ENCODE measurements at places on chromosomes 1 and 21.

DNA sequence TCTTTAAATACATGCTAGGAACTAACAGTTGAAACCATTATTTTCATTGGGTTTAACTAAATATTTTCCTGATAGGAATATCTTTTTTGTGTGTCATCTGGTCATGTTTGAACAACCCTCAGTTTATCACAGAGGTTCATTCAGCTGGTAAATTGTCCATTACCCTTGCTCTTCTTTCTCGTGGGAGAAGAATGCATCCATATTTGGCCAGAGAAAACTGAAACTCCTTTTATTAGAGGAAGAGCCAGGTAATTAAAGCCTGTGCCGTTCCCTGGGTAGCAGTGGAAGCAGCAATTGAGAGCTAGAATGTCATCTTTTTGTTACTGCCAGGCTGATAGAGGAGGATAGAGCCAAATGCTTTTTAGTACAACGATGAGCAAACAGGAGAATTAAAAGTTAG, 587.2 kb upstream of the ZRANB2 start:
- DNase-seq, result no peak

GRCh38 chr1:63787875-63788274, 14.1 kb downstream of the ROR1 start:
- DNase-seq, result no peak

DNA sequence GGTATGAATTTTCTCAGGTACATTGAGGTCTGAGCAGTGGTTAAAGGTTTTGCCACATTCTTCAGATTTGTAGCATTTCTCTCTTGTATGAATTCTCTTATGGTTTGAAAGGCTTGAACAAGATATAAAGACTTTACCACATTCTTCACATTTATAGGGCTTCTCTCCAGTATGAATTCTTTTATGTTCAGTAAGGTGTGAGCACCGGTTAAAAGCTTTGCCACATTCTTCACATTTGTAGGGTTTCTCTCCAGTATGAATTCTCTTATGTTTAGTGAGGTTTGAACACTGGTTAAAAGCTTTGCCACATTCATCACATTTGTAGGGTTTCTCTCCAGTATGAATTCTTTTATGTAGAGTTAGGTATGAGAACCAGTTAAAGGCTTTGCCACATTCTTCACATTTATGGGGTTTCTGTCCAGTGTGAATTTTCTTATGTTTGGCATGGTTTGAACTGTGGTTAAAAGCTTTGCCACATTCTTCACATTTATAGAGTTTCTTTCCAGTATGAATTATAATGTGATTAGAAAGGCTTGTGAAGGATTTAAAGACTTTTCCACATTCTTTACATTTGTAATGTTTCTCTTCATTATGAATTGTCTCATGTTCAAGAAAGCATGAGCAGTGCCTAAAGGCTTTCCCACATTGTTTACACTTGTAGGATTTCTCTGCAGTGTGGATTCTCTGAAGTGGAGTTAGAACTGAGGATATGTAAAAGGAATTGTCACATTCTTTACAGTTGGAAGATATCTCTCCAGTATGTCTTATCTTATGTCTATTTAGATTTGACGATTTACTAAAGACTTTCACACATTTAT, 18.4 kb upstream of the ZNF124 start:
- no peak for DNase-seq

DNA sequence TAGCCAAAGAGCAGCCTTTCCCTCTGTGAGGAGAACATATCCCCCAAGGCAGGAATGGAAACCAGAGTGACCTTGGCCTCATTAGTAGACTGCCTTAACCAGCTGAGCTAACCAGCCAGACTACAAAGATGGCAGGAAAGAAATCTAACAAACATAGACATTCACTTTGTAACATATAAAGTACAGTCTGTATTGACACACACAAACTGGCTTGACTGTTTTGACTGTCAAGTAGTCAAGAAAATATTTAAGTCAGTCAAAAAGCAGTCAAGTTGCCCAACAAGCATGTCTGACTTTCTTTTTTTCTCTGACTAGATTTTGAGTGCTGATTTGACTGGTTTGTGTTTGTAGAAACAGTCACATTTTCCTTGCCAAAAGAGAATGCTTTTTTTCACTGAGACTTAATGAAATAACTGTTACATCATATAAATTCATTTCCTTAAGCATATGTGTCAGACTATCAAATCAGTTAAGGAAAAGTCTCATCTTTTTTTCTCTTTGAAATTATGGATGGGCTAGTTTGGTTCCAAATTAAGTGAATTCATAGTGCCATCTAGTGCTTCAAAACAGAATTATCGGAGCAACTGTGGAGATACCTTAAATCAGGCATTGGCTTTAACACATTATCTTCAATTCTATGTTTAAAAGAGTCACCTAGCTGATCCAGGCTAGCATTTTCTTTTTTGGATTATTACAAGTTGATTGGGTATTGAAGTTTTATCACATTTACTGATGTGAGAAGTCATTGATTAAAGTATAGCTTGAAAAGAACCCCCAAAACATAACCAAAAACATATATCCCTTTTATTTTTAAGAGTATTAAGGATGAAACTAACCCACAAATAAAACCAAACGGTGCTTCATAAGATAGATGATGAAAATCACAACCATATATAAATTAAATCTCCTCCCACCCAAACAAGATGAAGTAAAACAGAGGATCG, 75.0 kb downstream of the ATP6V1G3 start:
- DNase-seq, result peak; percentile 25

- no peak for DNase-seq
These were observed 153.4 kb upstream of the IRF2BP2 start for GRCh38 chr1:234763367-234763766.

- peak; percentile 46 for DNase-seq
These were observed 22.0 kb downstream of the THAP3 start for GRCh38 chr1:6646499-6647148.

DNA sequence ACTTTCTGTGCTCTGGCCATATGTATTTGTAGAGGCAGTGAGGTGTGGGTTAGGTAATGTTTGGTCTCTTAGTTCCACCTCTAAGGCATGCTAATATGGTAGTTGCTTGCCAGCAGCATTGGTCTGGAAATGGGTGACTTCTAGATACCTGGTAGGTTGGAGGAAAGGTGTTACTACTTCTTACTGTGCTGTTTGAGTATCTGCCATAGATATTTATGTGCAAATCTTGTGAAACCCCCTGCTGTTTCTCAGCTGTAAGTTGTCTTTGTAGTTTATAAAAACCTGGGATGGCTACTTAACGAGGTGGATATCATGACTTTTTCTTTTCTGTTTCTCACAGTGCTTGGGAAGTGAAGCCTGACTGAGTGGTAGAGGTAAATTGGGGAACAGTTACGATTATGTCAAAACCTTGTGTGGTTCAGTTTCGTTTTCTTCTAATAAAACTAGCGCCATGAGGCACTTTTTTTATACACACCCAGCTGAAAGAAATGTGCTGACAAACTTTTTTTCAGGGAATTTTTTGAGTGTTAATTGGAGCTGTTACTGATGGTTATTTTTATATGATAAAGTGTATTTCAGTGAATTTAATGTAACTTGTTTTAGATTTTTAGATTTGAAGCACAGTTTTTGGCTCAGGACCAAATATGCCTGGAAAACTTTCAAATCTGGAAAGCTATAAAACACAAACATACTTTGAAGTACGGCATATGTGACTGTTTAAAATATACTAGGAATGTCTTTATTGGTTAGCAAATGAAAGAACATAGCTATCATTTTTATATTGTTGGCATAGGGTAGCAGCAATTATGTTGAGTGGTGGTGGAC, 42.1 kb downstream of the CAMSAP2 start:
- DNase-seq, result no peak

DNA sequence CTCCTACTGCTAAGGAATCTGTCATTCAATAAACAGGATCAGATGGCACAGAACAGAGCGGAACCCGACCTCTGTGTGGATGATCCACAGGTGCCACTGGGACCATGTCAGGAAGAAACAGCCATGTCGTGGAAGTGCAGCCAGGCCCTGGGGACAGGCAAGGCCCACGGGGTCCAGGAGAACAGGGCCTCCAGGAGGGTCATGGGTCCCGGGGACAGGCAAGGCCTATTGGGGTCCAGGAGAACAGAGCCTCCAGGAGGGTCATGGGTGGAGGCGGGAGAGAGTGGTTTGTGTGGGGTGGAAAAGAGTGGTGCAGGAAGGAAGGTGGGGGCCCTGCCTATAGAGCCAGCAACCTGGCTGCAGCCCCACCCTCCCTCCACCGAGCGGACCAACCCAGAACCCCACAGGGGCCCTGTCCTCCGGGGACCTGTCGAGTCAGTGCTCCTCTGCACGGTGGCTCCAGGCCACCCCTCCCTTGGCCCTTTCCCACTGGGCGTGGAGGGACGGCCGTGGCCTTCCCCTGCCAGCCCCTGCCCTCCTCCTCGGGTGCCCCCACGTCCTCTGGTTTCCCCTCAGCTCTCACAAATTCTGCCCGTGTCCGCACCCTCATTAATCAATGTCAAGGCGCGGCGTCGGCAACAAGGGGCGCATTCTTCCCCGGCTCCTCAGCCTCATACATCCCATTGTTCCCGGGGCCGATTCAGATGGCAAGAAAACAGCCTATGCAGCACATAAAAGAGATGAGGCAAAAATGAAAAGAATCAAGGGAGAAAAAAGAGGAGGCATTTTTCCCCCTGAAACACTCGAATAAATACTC, 146.4 kb downstream of the PRDM16 start:
- no peak for DNase-seq

GRCh38 chr1:53135735-53136114, 6.7 kb downstream of the SLC1A7 start:
- DNase-seq, result peak; percentile 67

DNA sequence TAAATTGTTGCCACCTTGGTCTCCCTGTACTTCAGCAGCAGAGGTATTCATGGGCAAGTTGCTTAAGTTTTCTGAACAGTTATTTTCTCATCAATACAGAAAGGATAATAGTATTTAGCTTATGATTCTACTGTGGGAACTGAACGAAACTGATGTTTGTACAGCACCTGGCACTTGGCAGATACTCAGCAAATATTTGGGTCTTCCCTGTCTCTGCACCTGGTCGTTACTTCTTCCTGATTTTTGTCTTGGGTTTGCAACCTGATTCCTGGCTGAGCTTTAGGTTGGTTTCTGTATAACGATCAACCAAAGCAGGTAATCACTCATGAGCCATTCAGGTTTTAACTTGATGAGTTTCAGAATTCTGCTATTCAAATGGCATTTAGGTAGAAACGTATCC, 490.6 kb downstream of the KIF26B start:
- DNase-seq, result no peak

GRCh38 chr1:6460301-6461050, 5.5 kb downstream of the TNFRSF25 start:
- DNase-seq, result peak; percentile 73

DNA sequence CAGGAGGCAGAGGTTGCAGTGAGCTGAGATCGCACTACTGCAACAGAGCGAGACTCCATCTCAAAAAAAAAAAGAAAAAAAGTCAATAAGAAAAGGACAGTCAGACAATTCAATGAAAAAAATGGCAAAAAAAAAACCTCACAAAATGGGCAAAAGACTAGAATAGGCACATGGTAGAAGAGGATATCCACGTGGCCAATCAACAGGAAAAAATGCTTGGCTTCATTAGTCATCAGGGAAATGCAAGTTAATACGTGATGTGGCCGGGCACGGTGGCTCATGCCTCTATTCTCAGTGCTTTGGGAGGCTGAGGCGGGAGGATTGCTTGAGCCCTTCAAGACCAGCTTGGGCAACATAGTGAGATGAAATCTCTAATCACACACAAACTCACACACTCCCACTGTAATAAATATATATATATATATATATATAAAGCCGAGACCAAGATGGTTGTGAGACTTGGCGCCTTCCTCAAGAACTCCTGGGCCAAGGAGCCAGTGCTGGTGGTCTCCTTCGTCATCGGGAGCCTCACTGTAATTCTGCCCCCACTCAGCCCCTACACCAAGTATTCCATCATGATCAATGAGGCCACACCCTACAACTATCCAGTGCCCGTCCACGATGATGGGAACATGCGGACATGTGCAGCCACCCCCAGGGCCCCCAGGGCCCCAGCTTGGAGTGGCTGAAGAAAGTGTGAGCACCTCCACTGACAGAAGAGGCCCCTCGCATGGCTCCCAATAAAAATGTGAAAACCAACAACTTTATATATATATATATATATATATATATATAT, 22.9 kb upstream of the LEFTY2 start:
- DNase-seq, result no peak

DNA sequence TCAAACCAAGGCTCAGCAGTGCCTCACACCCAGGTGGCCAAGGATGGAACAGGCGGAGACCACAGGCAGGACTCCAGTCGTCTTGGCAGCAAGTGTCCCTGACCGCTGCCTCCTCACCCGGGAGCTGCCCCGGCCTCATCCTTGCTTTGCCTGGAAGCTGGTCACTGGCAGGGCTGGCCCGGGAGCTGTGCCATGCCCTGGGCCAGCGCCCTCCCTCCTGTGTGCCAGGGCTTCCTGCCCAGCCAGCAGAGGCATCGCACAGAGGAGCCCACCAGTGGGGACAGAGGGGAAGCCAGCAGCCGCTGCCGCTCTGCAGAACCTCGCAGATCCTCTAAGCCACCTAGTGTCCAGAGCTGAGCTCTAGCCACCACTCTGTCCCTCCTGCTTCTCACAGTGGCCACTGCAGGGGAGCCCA, 7.8 kb downstream of the CASZ1 start:
- no peak for DNase-seq

GRCh38 chr21:41725421-41726031, 41.3 kb downstream of the RIPK4 start:
- no peak for DNase-seq

DNA sequence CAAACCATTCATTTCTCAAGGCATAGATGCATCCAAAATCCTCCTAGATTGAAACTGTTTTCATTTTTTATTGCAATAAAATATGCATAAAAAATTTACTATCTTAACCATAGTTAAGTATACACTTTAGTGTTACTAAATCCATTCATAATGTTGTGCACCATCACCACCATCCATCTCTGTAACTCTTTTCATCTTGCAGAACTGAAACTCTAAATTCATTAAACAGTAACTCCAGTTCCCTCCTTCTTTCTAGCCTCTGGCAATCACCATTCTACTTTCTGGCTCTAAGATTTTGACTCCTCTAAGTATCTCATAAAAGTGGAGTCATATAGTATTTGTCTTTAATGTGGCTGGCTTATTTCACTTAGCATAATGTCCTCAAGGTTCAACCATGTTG, 236.8 kb downstream of the SMYD3 start:
- DNase-seq, result no peak

GRCh38 chr1:4729090-4729471, 74.7 kb downstream of the AJAP1 start:
- DNase-seq, result no peak

DNA sequence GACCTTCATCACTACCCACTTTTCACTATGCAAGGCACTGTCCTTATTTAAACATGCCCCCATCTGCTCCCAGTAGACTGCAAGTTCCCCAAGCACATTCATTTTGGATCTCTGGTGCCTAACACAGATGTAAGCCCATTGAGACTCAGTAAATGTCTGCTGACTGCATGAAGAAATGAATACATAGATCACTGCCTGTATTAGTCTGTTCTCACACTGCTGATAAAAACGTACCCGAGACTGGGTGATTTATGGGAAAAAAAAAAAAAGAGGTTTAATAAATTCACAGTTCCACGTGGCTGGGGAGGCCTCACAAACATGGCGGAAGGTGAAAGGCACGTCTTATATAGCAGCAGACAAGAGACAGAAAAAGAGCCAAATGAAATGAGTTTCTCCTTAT, 204.9 kb downstream of the ATG4C start:
- no peak for DNase-seq

Measured in immature natural killer cell (primary cell).